OCI-LY7 (cell line): ENCODE measurements at places on chromosomes 6 and 20. TPM values are rescaled to one million over a fixed set of nuclear protein-coding genes. Genes with fewer than 3 reads are reported as not detected.

- no peak for DNase-seq
These were observed 148.2 kb upstream of the GGTLC1 start for GRCh38 chr20:24136659-24137246.

- no peak for DNase-seq
These were observed 212.1 kb downstream of the WDR27 start for GRCh38 chr6:169489563-169490245.

DNA sequence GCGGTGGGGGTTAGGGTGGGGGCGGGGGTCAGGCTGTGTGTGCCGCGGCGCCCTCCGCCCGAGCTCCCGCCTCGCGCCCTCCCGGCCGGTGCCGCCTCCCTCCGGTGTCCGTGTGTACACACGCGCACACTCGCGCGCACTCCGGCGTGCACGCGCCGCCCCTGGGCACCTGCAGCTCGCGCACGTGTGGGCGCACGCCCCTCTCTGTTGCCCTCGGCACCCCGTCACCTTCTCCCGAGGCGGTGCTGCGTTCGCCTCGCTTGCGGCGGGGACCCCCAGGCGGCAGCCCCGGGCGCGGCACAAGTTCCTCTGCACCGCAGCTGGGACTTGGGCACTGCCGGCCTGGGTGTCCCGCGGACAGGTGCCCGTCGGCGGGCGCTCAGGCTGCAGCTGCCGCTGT, 525 bp downstream of the MACROD2 start:
- DNase-seq = no peak

DNA sequence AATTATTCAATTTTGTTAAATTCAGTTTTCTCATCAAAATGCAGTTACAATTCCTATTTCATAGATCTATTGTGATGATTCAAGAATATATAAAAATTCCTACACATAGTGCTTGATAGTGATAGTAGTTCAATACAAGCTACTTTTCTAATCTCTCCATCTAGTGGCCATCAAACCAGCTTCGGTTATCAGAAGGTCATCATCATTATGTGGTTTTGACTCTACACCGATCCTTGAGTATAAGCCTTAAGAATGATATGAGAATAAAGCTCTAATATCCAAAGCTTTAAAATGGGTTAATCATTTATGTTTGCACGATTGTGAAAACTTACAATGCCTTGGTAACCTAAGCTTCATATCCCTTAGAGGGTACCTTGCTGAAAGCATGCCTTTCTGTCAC, 167.5 kb upstream of the PREP start:
- DNase-seq = no peak

DNA sequence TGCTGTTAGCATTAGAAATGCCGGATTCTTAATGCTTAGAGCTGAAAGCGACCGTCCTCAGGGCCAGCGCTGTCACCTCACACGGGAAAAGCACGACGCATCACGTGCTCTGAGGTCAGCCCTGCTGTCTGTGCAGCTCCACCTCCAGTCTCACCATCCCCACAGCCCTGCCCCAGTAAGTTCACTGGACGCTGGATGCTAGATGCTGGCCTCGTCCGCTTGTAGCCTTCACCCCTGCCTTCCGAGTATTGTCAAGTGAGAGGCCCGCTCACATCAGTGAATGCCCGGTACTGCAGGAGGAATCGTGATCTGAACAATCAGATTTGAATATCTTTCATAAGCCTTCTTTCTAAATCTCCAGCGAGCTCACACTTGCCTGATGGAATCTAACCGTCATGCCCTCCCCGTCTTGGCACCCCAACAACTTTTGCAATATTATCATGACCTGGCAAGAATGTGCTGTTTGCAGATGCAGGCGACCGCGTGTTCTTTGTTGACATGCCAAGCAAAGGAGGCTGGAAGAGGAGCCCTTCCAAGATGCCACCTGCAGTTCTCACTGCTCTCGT, 64.9 kb downstream of the DLL1 start:
- DNase-seq = no peak

DNA sequence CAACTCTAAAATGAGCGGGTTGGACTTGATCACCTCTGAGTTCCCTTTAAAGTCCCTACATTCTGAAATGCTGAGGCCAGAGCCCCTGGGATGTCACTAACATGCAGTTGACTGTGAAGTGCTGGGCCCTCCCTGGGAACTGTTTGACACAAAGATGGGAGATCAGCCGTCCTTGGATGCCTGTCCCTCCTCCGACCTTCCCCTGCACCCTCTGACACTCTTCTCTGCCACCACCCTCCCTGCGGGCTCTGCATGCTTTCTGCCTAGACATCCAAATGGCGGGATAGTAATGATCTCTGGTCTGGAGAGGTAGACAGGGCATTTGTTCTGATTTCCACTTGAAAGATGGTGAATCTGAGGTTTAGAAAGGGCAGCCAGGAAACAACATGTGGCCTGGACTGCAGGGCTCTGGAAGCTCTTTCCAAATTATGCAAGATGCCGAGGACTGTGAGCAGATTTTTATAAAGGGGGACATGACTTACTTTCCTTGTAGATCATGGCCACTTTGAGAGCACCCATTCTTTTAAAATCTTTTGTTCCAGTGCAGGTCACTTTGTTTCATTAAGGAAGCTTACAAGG, 113.2 kb downstream of the ZDHHC14 start:
- no peak for DNase-seq

FOXC1 gene
- total RNA-seq = not detected in 2 replicates

HLA-G gene
- 0.57 and 0.70 TPM in 2 replicates for total RNA-seq

TCF15 gene
- not detected in 2 replicates for total RNA-seq

GGT7 gene
- total RNA-seq = 0.98 and 1.8 TPM in 2 replicates

XKR7 gene
- total RNA-seq = 0.06 TPM in 1 of 2 replicates, not detected in the other

KCNQ2 gene
- total RNA-seq = not detected in 2 replicates

RPS6KA2 gene
- total RNA-seq = 1.5 and 1.9 TPM in 2 replicates
